Activated B cell treated with CpG ODN at 0.5 μM for 24 hours (primary cell): ENCODE measurements at places on chromosomes 12 and 14. TPM values are rescaled to one million over a fixed set of nuclear protein-coding genes. Genes with fewer than 3 reads are reported as not detected.

DNA sequence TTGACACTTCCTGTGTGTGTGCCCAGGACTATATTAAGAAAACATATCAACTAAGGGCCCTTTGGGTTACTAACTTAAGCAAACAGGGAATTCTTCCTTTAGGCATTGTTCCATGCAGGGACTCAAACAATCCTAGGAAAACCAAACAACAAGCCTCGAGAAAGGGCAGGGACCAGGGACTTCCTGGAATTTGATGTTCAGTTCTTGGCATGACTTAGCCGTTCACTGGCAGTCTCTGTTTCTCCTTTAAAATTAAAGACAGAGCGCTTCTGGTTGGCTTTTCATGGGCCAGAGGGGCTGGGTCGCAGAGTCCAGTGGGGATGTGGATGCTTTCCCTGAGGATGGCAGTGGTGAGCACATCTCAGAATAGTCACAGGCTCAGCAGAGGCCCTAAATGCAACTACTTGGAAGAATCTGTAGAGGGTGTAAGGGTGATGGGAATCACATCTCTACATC, 35.2 kb downstream of the RNFT2 start:
- no peak for DNase-seq

GRCh38 chr12:26286186-26286585, 90.8 kb downstream of the SSPN start:
- DNase-seq = no peak

The SPRING1 gene
- 31.6 and 36.4 TPM in 2 replicates for total RNA-seq

- no peak for DNase-seq
Observed at GRCh38 chr14:37721976-37722659, 126.7 kb downstream of the TTC6 start.

DNA sequence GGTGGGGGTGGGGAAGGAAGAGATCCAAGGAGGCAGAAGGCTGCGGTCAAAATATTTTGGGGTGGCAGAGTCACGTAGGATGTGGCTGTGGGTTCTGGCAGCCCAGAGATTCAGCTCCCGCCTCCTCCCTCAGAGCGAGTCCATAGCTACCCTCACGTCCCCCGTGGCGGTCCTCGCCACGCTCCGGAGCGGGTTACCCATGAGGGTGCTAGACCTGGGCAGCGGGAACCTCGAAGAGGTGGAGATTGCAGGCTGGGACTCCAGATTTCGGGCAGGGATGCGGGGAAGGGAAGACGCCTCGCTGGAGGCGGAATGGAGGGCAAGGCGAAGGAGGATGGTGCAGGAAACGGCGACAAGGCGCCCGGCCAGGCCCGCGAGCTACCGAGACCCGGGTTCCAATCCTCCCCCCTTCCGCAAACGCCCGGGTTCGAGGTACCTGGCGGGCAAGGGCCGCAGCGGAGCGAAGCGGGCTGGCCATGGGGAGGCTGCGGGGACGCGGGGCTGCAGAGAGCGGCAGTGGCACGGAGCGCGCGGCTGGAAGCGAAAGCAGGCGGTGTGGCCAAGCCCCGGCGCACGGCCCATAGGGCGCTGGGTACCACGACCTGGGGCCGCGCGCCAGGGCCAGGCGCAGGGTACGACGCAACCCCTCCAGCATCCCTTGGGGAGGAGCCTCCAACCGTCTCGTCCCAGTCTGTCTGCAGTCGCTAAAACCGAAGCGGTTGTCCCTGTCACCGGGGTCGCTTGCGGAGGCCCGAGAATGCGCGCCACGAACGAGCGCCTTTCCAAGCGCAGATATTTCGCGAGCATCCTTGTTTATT, 46.2 kb downstream of the BCAT1 start:
- peak; percentile 26 for DNase-seq

The MIP gene
- total RNA-seq = not detected in 2 replicates

- no peak for DNase-seq
Observed at GRCh38 chr14:80538633-80539375, 327.5 kb upstream of the DIO2 start.

GRCh38 chr14:34794941-34795340, 80.2 kb downstream of the BAZ1A start:
- no peak for DNase-seq

The PAX9 gene
- not detected in 2 replicates for total RNA-seq

GRCh38 chr12:1318327-1319031, 275.9 kb downstream of the FBXL14 start:
- DNase-seq = no peak

DNA sequence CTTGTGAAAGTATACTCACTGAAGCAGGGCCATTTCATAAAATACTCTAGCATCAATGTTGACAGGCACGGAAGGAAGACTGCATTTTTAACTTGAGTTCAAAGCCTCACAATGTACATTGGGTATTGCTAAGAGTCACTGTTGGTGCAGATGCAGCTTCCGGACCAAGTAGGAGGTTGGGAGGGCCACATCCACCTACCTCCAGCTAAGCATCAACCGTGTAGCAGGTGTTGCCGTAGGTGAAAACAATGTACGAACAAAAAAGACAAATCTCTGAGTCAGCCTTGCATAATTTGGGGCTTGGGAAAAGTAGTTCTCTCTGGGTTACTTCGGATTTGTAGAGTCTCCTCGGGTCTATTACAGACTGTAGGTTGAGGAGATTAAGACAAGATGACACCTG, 48.1 kb downstream of the TMTC1 start:
- no peak for DNase-seq

GRCh38 chr12:80401191-80401590, 42.8 kb upstream of the PTPRQ start:
- no peak for DNase-seq

GRCh38 chr14:23242076-23242475, 4.3 kb downstream of the RNF212B start:
- DNase-seq = no peak
